Psoas muscle (tissue), 8 donors: ENCODE measurements at places on chromosomes 13 and 19. TPM values are rescaled to one million over a fixed set of nuclear protein-coding genes. Genes with fewer than 3 reads are reported as not detected.

Gene TUBA3C
- not detected for total RNA-seq

Gene ZNF628
- 14.3 TPM for total RNA-seq

Gene GJB2
- total RNA-seq = 0.26 TPM

Gene DAND5
- not detected for total RNA-seq

Gene CPT1C
- total RNA-seq = 0.62 TPM

Gene CLEC11A
- 2.0 TPM for total RNA-seq

Gene ZNF575
- total RNA-seq = 1.0 TPM

Gene ACER1
- not detected for total RNA-seq

Gene F7
- not detected for total RNA-seq

Gene SEMA6B
- 11.2 TPM for total RNA-seq

Gene ZNF71
- total RNA-seq = 3.6 TPM

Gene ATP4A
- total RNA-seq = not detected

Gene SSC5D
- 1.2 TPM for total RNA-seq

Gene RFX1
- 8.6 TPM for total RNA-seq

Gene MISP
- total RNA-seq = not detected

Gene ZNF221
- total RNA-seq = 2.5 TPM

Gene FCGBP
- total RNA-seq = 8.6 TPM

Gene KIR3DL1
- not detected for total RNA-seq

Gene SLC7A10
- not detected for total RNA-seq

Gene ARL11
- total RNA-seq = 0.17 TPM

Gene TSSK6
- 0.62 TPM for total RNA-seq

Gene RNF113B
- total RNA-seq = not detected

Gene C19orf38
- 0.30 TPM for total RNA-seq
